Suprapubic skin (tissue), 4 donors: ENCODE measurements at places on chromosomes 4 and X.
A peak's percentile ranks its signal among the peaks of the same experiment; 100 is the strongest.

- no peak overlapping the region for H3K27ac ChIP-seq
- no peak for DNase-seq
- H3K27me3 ChIP-seq, result no peaks in the 10 kb centered on the region
- no peak overlapping the region for H3K4me3 ChIP-seq
These were observed 363.6 kb downstream of the FBXO8 start for GRCh38 chr4:173919861-173920260.

GRCh38 chrX:16678689-16679088 is 28.7 kb downstream of the S100G start:
- no peaks in the 10 kb centered on the region for H3K4me1 ChIP-seq
- DNase-seq, result no peak
- H3K36me3 ChIP-seq, result peaks cover 34% of the 10 kb centered on the region
- H3K27ac ChIP-seq, result no peak overlapping the region
- H3K4me3 ChIP-seq, result no peak overlapping the region
- H3K27me3 ChIP-seq, result no peaks in the 10 kb centered on the region

- no peak overlapping the region for H3K27ac ChIP-seq
- no peaks in the 10 kb centered on the region for H3K4me1 ChIP-seq
- DNase-seq, result no peak
- H3K27me3 ChIP-seq, result no peaks in the 10 kb centered on the region
These were observed 26.9 kb downstream of the XK start for GRCh38 chrX:37712458-37712857.

DNA sequence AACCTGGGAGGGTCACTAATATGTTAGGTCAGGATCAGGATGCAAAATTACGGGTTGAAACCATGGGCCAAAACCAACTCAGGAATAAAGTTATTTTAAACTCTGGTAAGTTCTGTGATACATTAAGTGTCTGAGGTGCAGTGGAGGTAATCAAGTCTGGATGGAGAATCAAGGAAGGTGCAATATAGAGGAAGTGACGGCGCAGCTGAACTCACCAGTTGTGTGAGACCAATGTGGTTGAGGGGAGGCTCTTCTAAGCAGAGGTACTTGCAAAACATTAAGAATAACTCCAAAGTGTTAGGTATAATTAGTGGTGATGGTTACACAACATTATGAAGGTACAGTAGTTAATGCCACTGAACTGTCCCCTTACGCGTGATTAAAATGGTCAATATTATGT is 19.7 kb downstream of the GAB3 start:
- no peak overlapping the region for H3K27ac ChIP-seq
- no peak for DNase-seq
- H3K27me3 ChIP-seq, result no peaks in the 10 kb centered on the region
- H3K4me3 ChIP-seq, result no peak overlapping the region

GRCh38 chr4:53365121-53365485 is 758 bp downstream of the SCFD2 start:
- H3K4me1 ChIP-seq, result peaks cover 54% of the 10 kb centered on the region
- peak overlapping the region; percentile 47 for H3K27ac ChIP-seq
- no peaks in the 10 kb centered on the region for H3K36me3 ChIP-seq
- H3K4me3 ChIP-seq, result peak overlapping the region; percentile 96

GRCh38 chr4:121041307-121042090 is 30.8 kb downstream of the NDNF start:
- H3K4me3 ChIP-seq, result no peak overlapping the region
- H3K36me3 ChIP-seq, result no peaks in the 10 kb centered on the region
- no peak overlapping the region for H3K27ac ChIP-seq
- no peaks in the 10 kb centered on the region for H3K27me3 ChIP-seq
- no peaks in the 10 kb centered on the region for H3K4me1 ChIP-seq

- no peak for DNase-seq
- H3K4me3 ChIP-seq, result no peak overlapping the region
- H3K4me1 ChIP-seq, result no peaks in the 10 kb centered on the region
- no peaks in the 10 kb centered on the region for H3K36me3 ChIP-seq
- H3K27ac ChIP-seq, result no peak overlapping the region
These were observed 94.6 kb downstream of the COX18 start for GRCh38 chr4:72974694-72975487.

DNA sequence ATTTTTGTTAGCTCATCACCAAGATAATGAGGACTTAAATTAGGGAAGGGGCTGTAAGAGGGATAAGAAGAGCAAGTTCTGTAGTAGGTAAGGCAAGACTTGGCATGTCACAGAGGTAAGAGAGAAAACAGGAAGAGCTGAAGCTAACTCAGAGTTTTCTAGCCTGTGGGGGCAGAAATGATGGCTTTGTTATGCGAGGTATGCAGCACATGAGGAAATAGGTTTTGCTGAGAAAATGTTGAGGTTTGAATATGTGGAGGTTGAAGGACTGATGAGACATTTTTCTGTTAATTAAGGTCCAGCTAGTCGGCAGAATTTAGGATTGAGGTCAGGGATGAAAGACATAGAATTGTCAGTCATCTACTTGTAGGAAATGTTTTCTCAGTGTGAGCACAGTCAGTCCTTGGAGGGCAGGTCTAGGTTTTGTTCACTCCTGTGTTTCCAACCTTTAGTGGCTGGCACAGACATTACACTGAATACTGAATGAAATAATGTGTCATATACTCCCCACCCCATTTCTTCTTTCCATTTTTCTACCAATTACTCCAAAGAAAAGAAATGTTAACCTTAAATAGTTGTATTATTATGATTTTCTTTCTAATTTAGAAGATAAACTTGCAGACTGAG is 154.0 kb upstream of the AADAT start:
- H3K4me1 ChIP-seq, result peaks cover 3% of the 10 kb centered on the region
- H3K4me3 ChIP-seq, result no peak overlapping the region
- DNase-seq, result no peak

GRCh38 chr4:37659696-37660095 is 26.5 kb downstream of the RELL1 start:
- no peak overlapping the region for H3K27ac ChIP-seq
- no peaks in the 10 kb centered on the region for H3K27me3 ChIP-seq
- peaks cover 10% of the 10 kb centered on the region for H3K36me3 ChIP-seq

DNA sequence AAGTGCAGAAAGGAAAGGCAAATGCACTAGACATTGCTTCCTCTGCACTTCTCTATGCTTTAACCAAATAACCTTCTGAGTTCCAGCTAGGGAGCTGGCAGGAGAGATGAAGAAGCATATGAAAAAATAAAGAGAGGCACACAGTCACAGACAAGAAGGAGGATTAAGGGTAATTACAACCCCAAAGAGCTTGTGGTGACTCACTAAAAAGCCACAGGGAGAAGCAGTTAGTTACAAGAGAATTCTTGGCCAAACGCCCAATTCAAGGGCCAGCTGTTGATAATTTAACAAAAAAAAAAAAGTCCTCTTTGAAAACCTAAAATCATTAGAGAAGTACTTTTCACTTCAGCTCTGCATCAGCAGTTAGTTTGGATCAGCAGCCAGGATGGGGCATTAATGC is 478.0 kb downstream of the KCNIP4 start:
- no peaks in the 10 kb centered on the region for H3K27me3 ChIP-seq
- H3K36me3 ChIP-seq, result no peaks in the 10 kb centered on the region
- H3K27ac ChIP-seq, result no peak overlapping the region
- no peak overlapping the region for H3K4me3 ChIP-seq
- H3K4me1 ChIP-seq, result no peaks in the 10 kb centered on the region

- H3K4me1 ChIP-seq, result peaks cover 30% of the 10 kb centered on the region
- H3K27me3 ChIP-seq, result no peaks in the 10 kb centered on the region
- peak overlapping the region; percentile 50 for H3K27ac ChIP-seq
- no peak for DNase-seq
- H3K4me3 ChIP-seq, result no peak overlapping the region
These were observed 5.5 kb upstream of the USP53 start for GRCh38 chr4:119207051-119207450.

DNA sequence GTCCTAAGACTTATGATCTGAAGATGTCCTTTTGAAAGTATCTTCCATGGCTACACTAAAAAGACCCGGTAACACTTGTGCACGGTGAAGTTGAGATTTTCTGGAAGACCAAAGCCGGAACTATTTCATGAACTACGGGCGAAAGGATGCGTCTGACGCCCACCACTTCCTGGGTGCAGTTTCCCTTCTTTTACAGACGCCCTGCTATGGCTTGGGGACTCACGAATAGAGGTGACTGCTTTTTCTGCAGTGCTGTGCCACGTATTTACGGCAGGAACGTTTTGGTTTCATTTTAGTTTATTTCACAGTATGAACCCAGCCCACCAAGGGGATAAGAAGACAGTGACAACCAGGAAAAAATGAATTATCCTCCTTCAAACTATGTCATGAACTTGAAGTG is 180.4 kb downstream of the AFAP1 start:
- peaks cover 23% of the 10 kb centered on the region for H3K36me3 ChIP-seq
- DNase-seq, result no peak
- peaks cover 11% of the 10 kb centered on the region for H3K4me1 ChIP-seq
- no peaks in the 10 kb centered on the region for H3K27me3 ChIP-seq
- no peak overlapping the region for H3K4me3 ChIP-seq

GRCh38 chr4:154982187-154983047 is 201.3 kb downstream of the RBM46 start:
- no peaks in the 10 kb centered on the region for H3K36me3 ChIP-seq
- H3K4me1 ChIP-seq, result no peaks in the 10 kb centered on the region
- no peaks in the 10 kb centered on the region for H3K27me3 ChIP-seq
- no peak overlapping the region for H3K4me3 ChIP-seq
